Astrocyte (in vitro differentiated cells and primary cell): ENCODE measurements at places on chromosomes 6 and 20. TPM values are rescaled to one million over a fixed set of nuclear protein-coding genes. Genes with fewer than 3 reads are reported as not detected.

GRCh38 chr6:105326216-105326615, 76.7 kb downstream of the PREP start:
- no peak overlapping the region for H3K4me3 ChIP-seq
- no peak overlapping the region for H3K27ac ChIP-seq
- no peaks in the 10 kb centered on the region for H3K27me3 ChIP-seq
- DNase-seq, result peak; percentile 87

- H3K27me3 ChIP-seq, result peaks cover 3% of the 10 kb centered on the region
- no peaks in the 10 kb centered on the region for H3K36me3 ChIP-seq
- H3K27ac ChIP-seq, result peak overlapping the region; percentile 81
- peaks cover 19% of the 10 kb centered on the region for H3K4me1 ChIP-seq
These were observed 477 bp upstream of the LZTS3 start for GRCh38 chr20:3173610-3174441.

GRCh38 chr6:132548746-132549463, 3.6 kb upstream of the TAAR8 start:
- H3K27me3 ChIP-seq, result peaks cover 8% of the 10 kb centered on the region
- no peak overlapping the region for H3K27ac ChIP-seq
- no peaks in the 10 kb centered on the region for H3K4me1 ChIP-seq

DNA sequence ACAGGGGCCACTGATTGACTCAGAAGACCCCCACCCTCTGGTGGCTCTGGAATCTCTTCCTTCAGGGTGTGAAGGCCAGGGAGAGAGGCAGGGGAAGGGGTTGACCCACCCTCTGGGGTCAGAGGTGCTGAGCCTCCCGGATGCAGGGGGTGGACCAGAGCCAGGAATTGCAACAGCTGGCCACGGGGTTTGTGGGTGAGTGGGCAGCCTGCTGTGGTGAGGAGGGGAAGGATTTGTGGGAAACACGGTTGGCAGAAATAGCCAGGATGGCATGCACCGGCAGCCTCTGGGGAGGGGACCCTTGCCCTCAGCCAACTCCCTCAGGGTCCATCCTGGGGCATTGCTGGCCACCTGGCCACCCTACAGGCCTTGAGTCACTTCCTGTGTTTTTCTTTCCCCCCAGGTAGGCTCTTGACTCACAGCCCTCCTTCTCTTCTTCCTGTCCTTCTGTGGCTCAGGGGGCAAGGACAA, 92.8 kb downstream of the MRPL14 start:
- no peaks in the 10 kb centered on the region for H3K36me3 ChIP-seq
- H3K27me3 ChIP-seq, result no peaks in the 10 kb centered on the region
- no peak overlapping the region for H3K4me3 ChIP-seq
- no peak overlapping the region for H3K27ac ChIP-seq
- H3K4me1 ChIP-seq, result peaks cover 17% of the 10 kb centered on the region

GRCh38 chr6:111541026-111541681, 58.1 kb upstream of the REV3L start:
- H3K27ac ChIP-seq, result no peak overlapping the region
- H3K36me3 ChIP-seq, result no peaks in the 10 kb centered on the region
- H3K4me1 ChIP-seq, result no peaks in the 10 kb centered on the region
- H3K4me3 ChIP-seq, result no peak overlapping the region
- peak; percentile 20 for DNase-seq

DNA sequence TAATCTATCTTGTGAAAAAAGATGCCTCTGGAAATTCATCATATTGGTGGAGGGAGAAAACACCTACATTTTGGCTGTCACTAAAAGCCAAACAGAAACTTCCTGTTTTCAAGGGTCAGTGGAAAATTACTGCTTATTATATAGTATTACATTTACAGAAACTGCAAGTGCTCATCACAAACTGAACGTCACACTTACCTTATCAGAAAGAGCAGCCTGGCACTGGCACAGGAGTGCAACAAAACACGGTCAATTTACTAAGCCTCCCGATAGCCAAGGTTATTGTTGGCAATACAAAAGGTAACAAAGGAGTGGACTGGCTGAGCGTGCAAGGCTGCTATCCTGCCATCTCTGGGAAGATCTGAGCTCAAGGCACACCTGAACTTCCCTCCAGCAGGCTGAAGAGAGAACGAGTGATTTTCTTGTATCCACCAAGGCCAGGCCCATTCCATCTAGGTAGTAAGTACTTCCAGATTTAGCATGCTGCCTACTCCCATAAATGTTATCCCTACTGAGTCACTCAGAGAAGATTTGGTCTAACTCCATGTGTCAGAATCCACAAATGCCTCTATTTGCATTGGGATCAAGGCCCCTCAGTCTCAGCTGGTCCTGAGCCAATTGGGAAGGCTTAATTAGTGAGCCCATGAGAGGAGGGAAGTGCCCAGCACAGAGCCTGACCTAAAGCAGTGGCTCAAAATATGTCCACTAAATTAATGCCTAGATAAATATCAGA, 399.8 kb downstream of the BTBD9 start:
- no peak overlapping the region for H3K27ac ChIP-seq
- H3K4me3 ChIP-seq, result no peak overlapping the region
- DNase-seq, result peak; percentile 76
- H3K4me1 ChIP-seq, result peaks cover 9% of the 10 kb centered on the region

DNA sequence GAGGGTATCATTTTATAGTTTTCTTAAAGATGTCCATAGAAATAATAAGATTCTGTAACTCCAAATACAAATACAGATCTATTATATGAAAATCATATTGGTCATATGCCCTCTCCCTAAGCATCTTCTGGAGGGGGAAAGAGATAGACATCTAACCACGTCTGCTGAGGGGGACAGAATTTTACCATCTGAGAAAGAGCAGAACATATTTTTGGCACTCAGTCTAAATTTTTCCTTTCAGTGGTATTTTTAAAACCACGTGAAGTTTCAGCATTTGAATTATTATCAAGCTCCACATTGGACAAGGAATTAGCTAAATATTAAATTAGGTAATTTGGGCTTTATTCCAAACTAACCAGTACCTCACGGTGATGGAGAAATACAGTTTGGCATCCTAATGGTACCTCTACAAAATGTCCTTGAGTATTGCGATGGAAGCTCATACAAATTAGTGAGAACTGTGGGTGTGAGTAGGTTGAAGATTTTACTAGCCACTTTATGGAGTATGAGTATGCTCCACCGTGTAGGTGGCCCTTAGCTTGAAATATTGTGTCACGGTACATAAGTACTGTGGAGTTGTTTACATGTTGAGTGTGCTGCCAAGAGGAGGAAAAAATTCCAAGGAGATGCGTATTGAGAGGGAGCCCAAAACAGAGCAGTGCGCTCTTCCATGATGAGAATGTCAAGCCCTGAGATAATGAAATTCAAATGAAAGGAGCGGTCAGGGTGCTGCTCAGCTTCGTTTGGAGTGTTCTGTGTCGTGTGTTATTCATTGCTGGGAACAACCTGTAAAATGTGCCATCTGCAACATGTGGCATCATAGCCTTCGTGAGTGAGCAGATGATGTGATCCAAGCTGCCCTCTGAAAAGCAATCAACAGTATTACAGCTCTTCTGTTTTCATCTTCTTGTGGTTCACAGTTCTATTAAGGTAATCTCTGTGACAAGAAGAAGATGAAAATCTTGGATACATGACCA, 48.4 kb upstream of the PHACTR2 start:
- H3K36me3 ChIP-seq, result no peaks in the 10 kb centered on the region
- H3K27ac ChIP-seq, result no peak overlapping the region
- no peak overlapping the region for H3K4me3 ChIP-seq
- H3K27me3 ChIP-seq, result no peaks in the 10 kb centered on the region

DNA sequence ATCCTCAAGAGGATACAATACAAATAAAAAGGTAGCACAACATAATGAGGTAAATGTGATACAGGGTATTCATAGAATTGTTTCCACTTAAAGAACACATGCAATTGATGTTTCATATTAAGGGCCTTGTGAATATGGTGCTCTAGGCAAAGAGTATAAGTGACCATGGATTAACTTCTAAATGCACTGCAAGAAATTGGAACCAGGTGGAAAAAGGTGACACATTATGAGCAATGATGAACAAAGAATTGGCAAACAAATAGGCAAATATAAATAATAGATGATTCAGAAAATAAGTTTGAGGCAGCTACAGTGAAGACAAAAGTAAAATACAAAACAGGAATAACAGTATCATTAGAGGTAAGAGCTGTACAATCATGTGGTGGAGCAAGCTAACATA, 192.0 kb downstream of the GRIK2 start:
- no peak overlapping the region for H3K27ac ChIP-seq
- H3K4me1 ChIP-seq, result no peaks in the 10 kb centered on the region
- no peak overlapping the region for H3K4me3 ChIP-seq

DNA sequence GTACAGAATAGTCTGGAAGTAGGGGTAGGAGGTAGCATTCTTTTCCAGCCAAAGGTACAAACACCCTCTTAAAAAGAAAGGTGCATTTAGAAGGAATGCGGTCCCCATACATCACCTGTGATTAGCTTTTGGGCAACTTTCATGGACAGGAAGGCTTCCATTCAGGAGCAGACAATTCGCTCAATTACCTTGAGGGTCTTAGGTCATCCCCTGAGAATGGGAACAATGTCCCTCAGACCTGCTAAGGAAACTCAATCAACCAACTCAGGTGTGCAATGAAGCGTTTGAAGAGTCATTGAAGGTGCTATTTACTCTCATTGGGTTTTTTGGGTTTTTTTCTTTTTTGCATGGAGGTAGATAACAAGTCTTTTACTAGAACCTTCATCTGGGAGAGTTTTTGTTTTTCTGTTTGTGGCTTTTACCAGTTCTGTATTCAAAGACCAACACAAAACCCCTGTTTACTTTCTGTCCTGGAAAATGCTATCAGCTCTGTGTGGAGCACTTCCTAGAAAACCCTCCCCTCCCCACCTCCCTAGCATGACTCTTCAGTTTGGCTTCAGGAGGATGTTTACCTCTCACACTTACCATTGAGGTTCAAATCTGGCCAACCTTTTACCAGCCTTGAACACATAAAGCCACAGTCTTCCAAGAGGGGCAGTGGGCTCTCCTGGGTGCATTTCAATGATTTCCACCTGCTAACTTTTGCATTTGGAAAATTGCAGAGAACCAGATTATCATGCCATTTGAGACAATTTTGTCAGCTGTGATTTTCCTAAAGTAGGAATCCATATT, 271.2 kb upstream of the PRDM1 start:
- DNase-seq, result no peak
- no peaks in the 10 kb centered on the region for H3K27me3 ChIP-seq
- no peaks in the 10 kb centered on the region for H3K36me3 ChIP-seq
- no peak overlapping the region for H3K27ac ChIP-seq
- peaks cover 13% of the 10 kb centered on the region for H3K4me1 ChIP-seq

DNA sequence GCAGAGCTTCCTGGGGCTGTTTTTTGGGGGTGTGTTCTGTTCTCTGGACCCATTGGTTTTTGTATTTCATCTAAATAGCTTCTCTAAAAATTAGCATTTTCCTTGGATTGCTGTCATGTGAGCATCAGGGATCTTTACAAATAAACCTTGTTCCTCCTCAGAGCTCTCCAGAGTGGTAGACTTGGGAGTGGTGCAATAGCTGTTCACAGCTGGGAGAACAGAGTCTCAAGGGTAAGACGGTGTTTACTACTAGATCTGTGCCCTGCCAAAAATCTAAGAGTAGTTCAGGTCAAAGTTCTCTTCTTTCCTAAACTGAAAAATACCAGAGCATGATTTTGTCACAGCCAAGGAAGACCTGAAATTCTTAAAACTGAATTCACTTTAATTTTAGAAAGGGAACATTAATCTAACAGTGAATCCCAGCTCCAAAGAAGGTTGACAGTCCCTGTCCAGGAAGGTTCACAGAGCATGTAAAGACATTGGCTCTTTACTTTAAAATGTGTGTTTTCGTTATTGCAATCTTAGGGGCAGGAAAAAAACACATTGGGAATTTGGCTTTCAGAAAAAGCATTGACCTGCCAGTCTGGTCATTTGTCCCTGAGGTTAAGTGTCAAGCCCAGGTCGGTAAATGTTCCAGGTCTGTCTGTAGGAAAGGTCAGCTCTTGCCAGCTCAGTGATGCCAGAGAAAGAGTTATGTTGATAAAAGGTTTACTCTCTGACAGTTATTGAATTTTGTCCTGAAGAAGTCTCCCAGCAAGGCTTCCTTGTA, 43.3 kb downstream of the VAPB start:
- no peak overlapping the region for H3K4me3 ChIP-seq
- H3K4me1 ChIP-seq, result peaks cover 4% of the 10 kb centered on the region
- H3K27ac ChIP-seq, result no peak overlapping the region

GRCh38 chr6:89087881-89088280, 7.3 kb downstream of the PNRC1 start:
- DNase-seq, result no peak
- no peaks in the 10 kb centered on the region for H3K27me3 ChIP-seq
- H3K36me3 ChIP-seq, result peaks cover 17% of the 10 kb centered on the region
- no peak overlapping the region for H3K4me3 ChIP-seq

- no peak for DNase-seq
- H3K4me1 ChIP-seq, result no peaks in the 10 kb centered on the region
These were observed 10.7 kb upstream of the SERPINB9 start for GRCh38 chr6:2913621-2914317.

DNA sequence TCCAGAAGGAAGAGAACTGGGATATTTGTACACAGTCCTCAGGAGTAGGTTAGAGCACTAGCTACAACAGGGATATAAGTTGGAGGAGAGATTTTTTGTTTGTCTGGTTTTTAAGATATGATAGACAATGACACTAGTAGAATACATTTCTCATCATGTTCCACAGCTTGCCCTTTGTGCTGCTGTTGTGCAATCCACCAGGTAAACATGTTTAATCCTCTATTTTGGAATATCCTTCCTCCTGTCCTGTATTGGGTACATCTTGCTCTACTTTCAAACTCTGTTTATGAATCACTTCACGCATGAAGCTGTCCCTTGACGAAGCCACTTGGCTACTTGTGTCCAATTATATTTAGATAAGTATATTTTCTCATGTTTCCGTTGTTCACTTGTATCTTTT, 153.6 kb upstream of the TENT5A start:
- H3K27me3 ChIP-seq, result no peaks in the 10 kb centered on the region
- H3K36me3 ChIP-seq, result no peaks in the 10 kb centered on the region
- H3K27ac ChIP-seq, result no peak overlapping the region
- no peaks in the 10 kb centered on the region for H3K4me1 ChIP-seq
- no peak overlapping the region for H3K4me3 ChIP-seq

DNA sequence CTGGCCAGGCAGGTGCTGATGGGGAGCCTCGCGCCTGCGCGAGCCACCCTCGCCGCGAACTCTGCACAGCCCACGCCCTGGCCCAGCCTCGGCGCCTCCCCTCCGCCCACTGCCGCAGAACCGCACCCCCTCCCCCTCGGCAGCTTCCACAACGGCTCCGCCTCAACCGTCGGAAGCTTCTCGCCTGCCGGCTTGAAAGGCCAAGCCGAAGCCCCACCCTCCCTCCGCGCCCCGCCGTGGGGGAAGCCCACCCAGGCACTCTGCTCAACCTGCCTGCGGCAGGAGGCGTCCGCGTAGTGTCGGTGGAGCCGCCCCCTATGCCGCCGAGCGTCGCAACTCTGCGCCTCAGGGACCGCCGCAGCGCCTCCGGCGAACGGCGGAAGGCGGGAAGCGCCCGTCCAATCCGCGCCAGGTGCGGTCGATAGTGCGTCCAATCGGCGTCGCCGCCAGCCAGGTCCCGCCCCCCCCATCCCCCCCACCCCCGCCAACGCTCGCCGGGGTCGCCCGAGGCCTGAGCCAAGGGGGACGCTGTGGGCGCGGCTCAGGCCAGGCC, at the start of gene SYCP2:
TSS of gene SYCP2 (minus strand) at position 342 of the 553 bp plus-strand sequence. CDS start 11,224 bp downstream, outside the sequence.
- H3K4me3 ChIP-seq, result peak within 1 kb of the TSS; percentile 62
- H3K36me3 ChIP-seq, result no peaks in the 10 kb centered on the region
- H3K27me3 ChIP-seq, result no peaks in the 10 kb centered on the region
- no peak for DNase-seq
- H3K4me1 ChIP-seq, result peaks cover 8% of the 10 kb centered on the region

The WFDC10B gene
- not detected in 2 replicates for total RNA-seq

The TRIM15 gene
- not detected in 2 replicates for total RNA-seq

The HSPA1L gene
- 0.98 and 1.1 TPM in 2 replicates for total RNA-seq

The C20orf144 gene
- total RNA-seq, result 0.16 TPM in 1 of 2 replicates, not detected in the other

The SCGN gene
- total RNA-seq, result not detected in 2 replicates

The L3MBTL3 gene
- total RNA-seq, result 19.2 and 22.2 TPM in 2 replicates

The HLA-DQB1 gene
- total RNA-seq, result 3.7 and 4.1 TPM in 2 replicates

The COQ3 gene
- 3.7 and 5.0 TPM in 2 replicates for total RNA-seq

The LY6G5B gene
- total RNA-seq, result 17.5 and 20.3 TPM in 2 replicates
